ENCODE measurements at places on chromosomes 16 and 17. TPM values are rescaled to one million over a fixed set of nuclear protein-coding genes. Genes with fewer than 3 reads are reported as not detected.

- DNase-seq: no peak
Measured at GRCh38 chr16:49647673-49648072, 208.2 kb downstream of the ZNF423 start.

Gene DRG2
- 37.9 TPM for total RNA-seq

Gene DDX28
- total RNA-seq: 24.5 TPM

Gene TERB1
- total RNA-seq: not detected

DNA sequence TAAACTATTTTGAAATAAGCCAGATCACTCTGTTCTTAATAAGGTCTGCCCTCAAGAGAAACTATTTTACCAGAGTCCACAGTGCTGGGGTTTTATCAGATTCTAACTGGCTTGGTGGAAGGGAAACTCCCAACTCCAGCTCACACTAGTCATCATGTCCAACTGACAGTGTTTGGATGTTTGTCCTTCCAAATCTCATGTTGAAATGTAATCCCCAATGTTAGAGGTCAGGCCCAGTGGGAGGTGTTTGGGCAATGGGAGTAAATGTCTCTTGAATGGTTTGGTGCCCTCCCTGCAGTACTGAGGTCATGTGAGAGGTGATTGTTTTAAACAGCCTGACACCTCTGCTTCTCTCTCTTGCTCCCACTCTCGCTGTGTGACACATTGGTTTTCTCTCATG lies 1301.0 kb upstream of the CDH8 start:
- DNase-seq: no peak

Gene EVI2A
- total RNA-seq: 0.13 TPM

GRCh38 chr17:47735536-47736011 lies 2.5 kb downstream of the TBX21 start:
- no peak for DNase-seq

Gene KREMEN2
- total RNA-seq: 8.2 TPM

Gene HOXB3
- total RNA-seq: 28.3 TPM

Gene SYNGR3
- total RNA-seq: 68.8 TPM

Gene ALDH3A1
- total RNA-seq: not detected

DNA sequence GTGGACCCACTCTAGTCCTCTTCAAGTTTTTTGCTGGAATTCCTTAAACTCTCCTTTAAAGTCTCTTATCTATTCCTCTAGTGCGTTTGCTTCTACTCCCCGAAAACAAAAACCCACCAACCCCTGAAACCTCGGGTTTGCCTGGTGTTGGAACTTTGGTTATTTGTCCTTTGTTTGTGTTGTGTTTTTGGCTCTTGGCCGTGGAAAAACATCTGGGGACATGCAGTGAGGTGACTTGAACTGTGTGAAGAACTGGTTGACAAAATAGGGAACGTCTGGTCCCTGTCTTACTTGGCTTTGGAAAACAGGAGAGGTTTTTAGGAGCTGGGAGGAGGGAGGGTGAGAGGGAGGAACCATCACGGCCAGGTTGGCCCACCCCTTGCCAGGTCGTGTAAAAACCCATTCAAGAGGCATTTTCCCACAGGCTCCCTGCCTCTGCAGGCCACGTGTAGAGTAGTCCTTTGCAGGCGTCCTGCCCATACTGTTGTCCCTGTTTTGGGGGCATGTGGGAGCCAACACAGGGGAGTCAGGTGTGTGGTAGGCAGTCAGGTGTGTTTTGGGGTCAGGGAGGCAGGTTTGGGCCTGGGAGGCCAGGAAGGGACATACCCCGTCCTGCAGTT lies 169.3 kb downstream of the RAB11FIP4 start:
- no peak for DNase-seq

All from K562 (cell line).